ENCODE measurements at places on chromosomes 4 and X.

GRCh38 chrX:20252381-20253231 is 14.1 kb downstream of the RPS6KA3 start:
- no peak for DNase-seq

- peak; percentile 10 for DNase-seq
Measured at GRCh38 chr4:68176500-68176899, 46.8 kb upstream of the TMPRSS11F start.

GRCh38 chr4:54066088-54066415 is 1.6 kb upstream of the CHIC2 start:
- DNase-seq, result no peak

DNA sequence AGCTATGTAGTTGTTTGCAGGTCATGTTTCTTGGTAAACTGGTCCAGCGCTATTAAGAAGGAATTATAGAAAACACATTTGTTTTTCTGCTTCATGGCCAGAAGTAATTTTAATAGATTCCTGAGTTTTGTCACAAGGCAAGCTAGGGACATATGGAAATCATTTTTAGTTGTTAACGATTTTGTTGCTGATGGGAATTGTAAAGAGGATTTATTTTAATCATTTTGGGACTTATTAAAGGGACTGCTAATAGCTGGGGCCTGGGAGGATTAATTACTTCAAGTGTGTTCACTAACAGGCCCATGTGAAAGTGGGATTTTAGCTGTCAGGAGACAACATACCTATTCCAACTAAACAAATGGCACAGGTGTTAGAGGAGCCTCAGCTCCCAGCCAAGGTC is 492.0 kb upstream of the ARX start:
- DNase-seq, result no peak

GRCh38 chrX:51851507-51852085 is 41.8 kb upstream of the MAGED1 start:
- no peak for DNase-seq

- DNase-seq, result no peak
Measured at GRCh38 chr4:100391863-100392262, 126.0 kb downstream of the EMCN start.

- DNase-seq, result no peak
Measured at GRCh38 chr4:78787392-78788006, 11.3 kb downstream of the BMP2K start.

DNA sequence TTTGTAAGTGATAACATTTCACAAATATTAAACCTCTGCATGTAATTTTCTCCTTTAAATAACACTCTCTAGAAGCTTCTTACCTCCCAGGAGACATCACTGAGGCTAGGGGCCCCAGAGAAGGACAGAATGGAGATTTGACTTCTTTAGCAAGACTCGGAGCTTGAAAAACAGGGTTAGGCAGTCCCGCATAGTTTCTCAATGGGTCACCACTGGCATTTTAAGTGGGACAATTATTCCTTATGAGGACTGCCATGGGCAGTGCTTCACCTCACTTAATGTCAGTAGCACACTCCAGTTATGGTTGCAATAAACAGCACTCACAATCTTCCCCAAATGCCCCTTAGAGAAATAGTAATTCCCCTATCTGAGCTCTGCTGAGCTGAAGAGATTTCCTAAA is 66.7 kb upstream of the NOCT start:
- DNase-seq, result no peak

DNA sequence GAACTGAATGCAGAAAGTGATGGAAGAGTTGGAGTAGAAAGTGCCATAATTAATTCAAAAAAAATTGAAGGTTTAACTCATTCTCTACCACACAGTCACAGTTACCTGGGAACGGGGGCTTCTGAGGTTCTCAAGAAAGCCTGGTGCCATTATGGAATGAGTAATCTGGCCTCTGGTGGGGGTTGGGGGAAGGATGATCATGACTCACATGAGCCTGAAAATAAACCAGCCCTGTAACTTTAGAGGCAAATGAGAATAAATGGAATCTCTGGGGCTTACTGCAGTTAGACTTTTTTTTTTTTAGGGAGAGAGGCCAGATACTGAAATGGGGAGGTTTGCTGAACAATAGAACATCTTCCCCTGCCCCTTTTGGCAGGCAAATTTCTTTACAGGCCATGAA is 55.3 kb downstream of the SOD3 start:
- no peak for DNase-seq

GRCh38 chr4:61177367-61177766 is 22.8 kb upstream of the ADGRL3 start:
- DNase-seq, result no peak

DNA sequence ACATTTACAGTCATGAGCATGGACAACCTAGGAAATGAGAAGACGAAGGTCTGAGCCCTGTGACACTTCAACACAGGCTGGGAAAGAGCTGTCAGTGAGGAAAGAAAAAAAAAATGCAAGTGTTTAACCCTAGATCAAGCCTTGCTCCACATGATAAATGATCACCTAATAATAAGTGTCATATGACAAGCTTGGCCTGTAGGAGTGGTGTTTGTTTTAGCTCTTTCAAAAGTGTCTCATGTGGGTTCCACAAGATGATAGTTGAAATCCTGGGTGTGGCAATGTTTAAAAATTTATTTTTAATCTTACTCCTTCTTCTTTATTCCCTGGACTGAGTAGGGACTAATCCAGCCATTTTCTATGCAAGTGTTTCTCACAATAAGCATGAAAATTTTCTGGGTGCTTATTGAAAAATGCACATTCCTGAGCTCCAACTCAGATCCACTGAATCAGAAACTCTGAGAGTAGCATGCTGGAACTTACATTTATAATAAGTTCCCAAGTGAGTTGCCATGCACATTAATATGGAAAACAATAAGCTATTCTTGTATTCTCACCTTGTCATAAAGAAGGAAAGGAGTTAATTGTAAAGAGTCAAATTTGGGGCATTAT is 138.3 kb downstream of the AREG start:
- DNase-seq, result no peak

- no peak for DNase-seq
Measured at GRCh38 chrX:41596596-41596995, 92.2 kb upstream of the GPR34 start.

DNA sequence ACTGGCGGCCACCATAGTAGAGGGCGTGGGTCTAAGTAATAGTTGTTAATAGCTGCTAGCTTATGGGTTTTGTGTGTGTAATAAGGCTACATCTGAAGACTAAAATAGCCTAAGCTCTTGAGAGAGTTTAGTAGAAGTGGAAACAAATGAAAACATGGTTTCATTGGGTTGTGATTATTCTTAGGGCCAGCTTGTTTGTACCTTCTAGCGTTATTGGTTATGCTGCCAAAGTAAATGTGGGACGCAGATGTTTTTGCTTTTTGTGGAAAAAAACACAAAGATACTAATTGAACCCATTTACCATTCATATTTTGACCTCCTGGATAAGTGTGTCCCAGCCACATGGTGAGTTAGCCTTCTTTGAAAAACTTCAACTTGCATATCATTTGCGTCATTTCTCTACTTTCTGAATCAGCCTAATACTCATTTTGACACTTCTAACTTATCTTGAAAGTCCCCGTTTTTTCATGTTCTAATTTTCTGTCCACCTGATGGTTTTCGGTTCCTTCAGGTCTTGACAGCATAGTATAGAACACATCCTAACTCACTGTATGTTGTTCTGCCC is 305.3 kb downstream of the FRMPD4 start:
- no peak for DNase-seq

DNA sequence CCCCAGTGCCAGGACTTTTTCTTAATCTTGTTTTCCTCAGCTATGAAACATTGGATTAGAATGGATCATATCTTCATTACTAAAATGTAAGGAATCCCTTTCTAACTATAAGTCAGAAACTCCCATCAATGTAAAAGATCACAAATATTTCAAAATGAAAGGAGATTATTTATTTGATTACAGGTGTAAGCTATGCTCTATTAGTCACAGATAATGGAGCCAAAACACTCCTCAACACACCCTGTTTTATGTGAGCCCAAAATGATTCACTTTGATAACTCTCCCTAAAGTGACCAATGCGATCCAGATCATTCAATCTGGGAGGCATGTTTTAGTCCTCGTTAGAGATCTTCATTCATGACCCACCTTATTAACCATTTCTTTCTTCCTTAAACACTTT is 566.7 kb upstream of the TENM3 start:
- no peak for DNase-seq
